ENCODE measurements at places on chromosomes 2 and 18.

GRCh38 chr18:56799756-56800155 lies 148.6 kb downstream of the WDR7 start:
- DNase-seq: peak; percentile 11

DNA sequence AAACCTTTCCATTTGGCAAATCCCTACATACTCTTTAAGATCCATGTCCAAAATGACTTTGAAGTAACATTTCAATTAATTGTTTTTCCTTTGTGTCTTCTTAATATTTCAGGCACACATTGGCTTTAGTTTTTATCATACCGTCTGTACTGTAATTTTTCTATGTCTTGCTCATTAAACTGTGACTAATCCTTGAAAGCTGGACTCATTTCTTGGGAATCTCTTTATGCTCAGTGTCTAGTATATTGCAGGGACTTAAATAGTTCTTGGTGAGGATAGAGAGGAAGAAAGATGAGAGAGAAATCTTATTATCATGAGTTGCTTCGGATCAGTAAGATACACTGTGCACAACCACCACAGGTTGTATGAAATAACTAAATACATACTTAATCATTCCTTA lies 448.3 kb upstream of the ST6GAL2 start:
- no peak for DNase-seq

DNA sequence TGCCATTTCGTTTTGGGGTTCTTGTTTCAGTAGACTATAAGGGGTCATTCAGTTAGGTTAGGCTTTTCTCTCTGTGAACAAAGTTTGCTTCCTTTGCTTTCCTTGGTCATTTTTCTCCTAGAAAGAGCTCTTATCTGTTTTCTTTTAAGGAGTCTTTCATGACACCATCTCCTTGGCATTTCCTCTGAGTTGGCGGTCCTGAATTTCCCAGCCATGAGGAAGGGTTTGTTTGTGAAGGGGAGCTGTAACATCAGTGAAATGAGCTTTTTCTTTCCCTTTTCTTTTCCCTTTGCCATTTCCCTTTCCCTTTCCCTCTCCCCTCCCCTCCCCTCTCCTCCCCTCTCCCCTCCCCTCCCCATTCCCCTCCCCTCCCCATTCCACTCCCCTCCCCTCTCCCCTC lies 61.7 kb downstream of the MAP4K4 start:
- peak; percentile 95 for DNase-seq

DNA sequence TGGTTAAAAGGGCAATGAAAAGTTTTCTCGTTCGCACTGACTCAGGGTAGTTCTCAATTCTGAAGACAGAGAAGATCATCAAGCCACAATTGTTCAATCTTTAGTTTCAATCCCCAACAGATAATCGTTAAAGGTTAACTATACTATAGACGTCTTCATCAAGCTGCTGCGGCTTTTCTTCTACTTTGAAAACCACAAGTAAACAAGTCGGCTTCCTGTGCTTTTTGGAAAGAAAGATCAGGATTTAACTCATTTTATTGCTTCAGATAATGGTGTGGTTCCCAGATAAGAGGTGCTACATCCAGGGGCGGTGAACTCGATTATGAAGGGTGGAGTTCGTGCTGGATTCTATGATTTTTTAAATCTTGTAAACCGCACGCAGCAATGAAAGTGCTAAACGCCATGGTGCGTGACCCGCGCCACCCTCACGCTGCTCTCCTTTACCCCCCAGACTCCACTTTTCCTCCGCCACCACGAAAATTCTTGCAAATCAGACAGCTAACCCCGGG lies 545 bp upstream of the CDCA7 start:
- no peak for DNase-seq

DNA sequence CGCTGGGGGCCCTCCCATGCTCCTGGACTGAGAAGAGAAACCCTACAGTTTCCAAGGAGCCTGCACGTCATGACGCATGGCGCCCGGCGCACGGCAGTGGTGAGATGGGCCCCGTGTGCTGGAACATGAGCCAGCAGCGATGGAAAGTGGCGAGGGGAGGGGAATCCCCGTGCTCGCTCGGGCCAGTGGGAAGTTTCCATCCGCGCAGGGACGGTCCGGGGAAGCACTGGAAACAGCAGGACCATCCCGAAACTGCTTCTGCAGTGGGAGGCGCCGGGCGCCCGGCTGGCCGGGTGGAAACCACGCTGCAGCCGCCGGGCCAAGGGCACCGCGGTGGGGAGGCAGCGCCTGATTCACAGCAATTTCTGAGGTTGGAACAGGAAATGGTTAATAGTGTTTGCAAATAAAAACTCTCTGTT lies 4.9 kb upstream of the PDCD1 start:
- peak; percentile 62 for DNase-seq

GRCh38 chr2:182265718-182266117 lies 161.1 kb downstream of the PDE1A start:
- DNase-seq: no peak

DNA sequence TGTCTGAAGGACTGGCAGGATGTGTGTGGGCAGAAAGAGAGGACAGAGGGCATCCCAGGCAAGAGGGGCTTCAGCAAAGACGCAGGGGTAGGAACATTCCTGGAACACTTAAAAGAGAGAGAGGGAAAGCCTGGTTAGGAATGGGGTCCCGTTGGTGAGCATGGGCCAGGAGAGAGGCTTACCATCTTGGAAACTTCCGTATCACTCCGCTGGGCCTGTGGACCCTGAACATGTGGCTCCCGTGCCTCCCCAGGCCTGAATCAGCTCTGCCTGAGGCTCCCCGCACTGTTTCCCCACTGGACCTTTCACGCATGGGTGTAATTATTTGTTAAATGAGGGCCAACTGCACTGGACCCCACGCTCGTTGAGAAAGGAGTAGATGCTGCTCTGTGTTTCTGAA lies 191.1 kb upstream of the GLI2 start:
- DNase-seq: no peak

DNA sequence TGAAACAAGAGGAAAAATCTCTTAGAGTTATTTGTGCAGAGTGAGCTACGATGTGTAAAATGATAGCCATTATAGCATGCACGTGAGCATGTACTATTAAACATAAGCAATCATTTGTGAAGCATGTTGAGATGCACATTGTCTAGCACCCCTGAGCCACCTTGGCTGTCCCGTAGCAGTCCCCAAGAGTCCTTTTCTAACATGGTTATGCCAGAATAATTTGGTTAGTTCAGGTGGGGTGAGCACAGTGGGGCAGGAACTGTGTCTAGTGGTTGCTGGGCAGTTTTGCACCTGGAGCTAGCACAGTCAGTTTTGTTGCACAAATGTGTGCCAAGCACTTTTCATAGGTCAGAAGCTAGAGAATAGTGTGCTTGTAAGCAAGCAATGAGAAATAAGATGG lies 809.8 kb downstream of the RNF144A start:
- no peak for DNase-seq

- peak; percentile 98 for DNase-seq
Measured at GRCh38 chr2:28276076-28276618, 116.5 kb upstream of the FOSL2 start.

GRCh38 chr2:163665051-163665450 lies 70.8 kb downstream of the FIGN start:
- no peak for DNase-seq

- no peak for DNase-seq
Measured at GRCh38 chr2:3211256-3212060, 166.2 kb downstream of the EIPR1 start.

DNA sequence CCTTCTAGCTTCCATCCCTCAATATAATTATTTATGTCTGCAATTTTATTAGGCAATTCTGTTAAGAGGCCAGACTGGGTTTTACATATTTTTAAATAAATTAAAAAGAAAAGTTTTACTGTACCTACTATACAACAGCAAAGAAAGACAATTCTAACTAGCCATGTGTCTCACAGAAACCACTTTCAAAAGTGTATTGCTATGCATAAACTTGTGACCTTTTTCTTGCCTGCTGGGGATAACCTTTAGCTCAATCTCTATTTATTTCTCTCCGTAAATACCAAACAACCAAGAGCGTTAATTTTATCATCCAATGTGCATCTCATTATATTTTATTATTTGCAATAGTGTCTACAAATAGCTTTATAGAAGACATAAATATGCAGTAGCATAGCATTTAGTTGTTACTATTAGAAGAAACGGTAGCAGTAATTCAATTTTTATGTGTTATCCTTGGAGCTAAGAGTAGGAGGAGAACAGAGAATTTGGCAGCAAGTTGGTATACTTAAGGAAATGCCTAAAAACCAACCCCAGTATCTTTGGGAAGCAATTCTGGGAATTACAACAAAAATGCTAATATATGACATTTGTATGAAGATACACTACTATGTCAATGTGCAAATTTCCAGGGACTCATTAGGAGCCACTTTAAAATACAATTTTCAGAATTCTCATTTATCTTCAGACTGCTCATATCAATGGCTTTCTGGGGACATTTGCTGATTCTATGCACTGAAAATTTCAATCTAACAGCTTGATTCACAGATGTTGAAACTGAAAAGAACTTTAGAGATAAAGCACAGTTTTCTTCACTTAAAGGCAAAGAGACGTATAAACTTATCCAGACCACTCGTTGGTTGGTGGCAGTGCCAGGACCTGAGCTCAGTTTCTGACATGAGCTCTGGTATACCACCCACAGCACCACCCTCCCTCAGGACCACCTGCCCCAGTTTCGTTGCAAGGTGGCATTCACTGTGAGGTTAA lies 23.0 kb upstream of the RTN4 start:
- DNase-seq: no peak

- DNase-seq: no peak
Measured at GRCh38 chr2:85795331-85796045, 41.7 kb downstream of the ATOH8 start.

- peak; percentile 22 for DNase-seq
Measured at GRCh38 chr18:59353079-59353680, 5.9 kb downstream of the LMAN1 start.

DNA sequence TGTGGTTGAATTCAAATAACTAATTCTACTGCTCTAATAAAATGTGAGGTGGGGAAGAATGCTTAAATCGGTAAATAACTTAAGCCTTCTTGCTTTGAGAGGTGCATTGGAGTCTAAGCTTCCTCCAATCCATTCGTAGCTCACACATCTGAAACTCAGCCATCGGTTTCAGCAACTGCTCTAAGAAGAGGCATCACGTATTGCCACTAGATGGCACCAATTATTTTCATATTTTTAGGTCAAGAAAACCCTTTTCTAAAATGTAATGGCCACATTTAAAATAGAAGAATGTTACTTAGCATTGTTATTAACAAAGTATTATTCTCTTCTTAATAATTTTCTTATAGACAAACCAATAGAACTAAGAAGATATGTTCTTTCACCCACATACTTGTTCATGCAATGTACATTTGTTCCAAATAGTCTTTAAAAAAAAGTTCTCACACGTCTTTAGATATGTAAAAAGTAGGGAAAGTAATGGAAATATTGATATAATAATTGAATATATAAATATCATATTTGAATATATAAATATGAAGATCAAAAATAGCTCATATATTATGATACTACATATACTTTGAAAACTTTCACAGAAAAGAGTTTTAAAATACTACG lies 229.8 kb downstream of the CCDC178 start:
- no peak for DNase-seq

DNA sequence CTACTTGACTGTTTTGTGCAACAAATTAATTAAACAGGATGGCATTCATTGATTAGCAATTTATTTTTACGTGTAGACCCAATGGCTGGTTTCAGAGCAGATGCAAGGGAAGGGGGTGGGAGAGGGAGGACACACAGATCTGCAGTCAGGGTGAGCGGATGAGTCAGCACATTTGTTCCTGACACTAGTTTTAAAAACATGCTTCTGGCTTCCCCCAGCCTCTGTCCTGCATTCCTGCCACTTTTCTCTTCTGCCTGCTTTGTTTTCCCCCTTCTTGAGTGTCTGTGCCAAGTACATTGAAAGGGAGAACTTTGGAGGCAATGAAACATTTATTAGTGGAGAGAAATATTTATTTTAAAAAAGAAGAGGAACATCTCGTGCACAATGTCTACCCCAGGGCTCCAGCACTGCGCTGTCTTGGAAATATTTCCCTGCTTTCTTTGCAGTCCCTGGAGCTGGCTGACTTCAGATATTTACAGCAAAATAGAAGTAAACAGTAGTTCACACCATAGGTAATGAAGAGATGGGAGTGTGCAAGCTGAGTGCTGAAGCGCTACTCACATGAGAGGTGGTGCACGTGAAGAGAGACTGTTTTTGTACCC lies 52.2 kb downstream of the NRP2 start:
- peak; percentile 79 for DNase-seq

DNA sequence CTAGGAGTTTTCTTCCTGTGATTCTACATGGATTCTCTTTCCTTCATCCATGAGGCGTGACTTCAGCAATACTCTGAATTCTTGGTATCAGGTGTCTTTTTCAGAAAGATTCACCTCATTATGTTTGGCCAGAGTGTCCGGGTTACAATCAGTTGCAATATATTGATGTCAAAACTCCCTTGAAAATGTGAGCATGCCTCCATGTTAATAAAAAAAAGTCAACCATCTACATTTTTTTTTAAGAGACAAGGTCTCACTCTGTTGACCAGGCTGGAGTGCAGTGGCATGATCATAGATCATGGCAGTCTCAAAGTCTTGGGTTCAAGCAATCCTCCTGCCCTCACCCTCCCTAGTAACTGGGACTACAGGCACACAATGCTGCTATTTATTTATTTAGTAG lies 80.9 kb upstream of the NEUROD1 start:
- no peak for DNase-seq

DNA sequence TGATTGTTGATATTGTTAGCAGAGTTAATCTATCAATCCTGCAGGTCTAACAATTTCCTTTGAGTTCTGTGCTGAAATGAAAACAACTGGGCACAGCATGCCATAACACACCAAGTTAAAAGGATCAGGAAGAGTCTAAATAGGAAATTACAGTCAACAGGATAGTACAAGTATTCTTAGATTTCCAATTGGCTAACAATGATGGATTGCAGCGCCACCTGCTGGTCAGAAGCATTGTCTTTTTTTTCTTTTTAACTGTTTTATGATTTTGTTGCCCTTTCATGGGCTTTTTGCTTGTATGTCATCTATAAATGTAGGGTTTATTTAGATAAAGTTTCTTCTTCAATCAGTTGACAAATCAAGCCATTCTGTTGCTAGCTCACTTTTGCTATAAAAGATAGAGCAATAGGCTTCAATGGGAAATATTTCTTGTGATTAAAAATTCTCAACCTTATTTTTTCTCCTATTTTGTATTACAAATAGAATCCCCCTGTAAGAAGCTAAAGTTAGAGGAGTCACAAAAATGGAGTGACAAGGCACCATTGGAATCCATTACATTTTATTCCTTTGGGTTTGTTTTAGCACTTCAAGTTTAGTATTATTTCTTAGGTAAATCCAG lies 40.8 kb upstream of the RPRM start:
- DNase-seq: peak; percentile 31

- DNase-seq: no peak
Measured at GRCh38 chr2:38486213-38487026, 109.3 kb upstream of the ATL2 start.

GRCh38 chr2:121245120-121245820 lies 39.7 kb downstream of the TFCP2L1 start:
- no peak for DNase-seq

GRCh38 chr2:105604938-105605337 lies 139.8 kb upstream of the NCK2 start:
- DNase-seq: no peak

DNA sequence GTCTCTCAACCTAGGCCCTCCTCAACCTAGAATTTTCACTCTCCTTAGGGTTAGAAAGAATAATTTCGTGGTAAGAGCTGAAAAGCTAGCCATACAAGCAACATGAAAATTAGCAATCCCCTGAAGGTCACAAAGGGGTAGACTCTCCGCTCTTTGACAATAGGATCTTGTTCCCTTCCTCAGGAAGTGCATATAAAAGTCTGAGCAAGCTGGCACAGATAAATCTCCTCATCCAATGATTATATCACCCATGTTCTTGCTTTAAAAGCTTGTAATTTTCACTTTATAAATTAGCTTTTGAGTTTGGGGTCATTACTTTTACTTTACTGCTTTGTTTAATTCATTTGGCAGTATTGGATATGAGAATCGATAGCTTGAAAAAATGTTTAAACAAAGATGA lies 852.3 kb upstream of the CRIM1 start:
- DNase-seq: no peak
